Adrenal gland (tissue), 19 donors: ENCODE measurements at places on chromosomes 16 and 17. TPM values are rescaled to one million over a fixed set of nuclear protein-coding genes. Genes with fewer than 3 reads are reported as not detected.

The KRT36 gene
- not detected for polyA plus RNA-seq

The PRKCB gene
- polyA plus RNA-seq, result 1.5 TPM

The CCL23 gene
- 3.3 TPM for polyA plus RNA-seq

DNA sequence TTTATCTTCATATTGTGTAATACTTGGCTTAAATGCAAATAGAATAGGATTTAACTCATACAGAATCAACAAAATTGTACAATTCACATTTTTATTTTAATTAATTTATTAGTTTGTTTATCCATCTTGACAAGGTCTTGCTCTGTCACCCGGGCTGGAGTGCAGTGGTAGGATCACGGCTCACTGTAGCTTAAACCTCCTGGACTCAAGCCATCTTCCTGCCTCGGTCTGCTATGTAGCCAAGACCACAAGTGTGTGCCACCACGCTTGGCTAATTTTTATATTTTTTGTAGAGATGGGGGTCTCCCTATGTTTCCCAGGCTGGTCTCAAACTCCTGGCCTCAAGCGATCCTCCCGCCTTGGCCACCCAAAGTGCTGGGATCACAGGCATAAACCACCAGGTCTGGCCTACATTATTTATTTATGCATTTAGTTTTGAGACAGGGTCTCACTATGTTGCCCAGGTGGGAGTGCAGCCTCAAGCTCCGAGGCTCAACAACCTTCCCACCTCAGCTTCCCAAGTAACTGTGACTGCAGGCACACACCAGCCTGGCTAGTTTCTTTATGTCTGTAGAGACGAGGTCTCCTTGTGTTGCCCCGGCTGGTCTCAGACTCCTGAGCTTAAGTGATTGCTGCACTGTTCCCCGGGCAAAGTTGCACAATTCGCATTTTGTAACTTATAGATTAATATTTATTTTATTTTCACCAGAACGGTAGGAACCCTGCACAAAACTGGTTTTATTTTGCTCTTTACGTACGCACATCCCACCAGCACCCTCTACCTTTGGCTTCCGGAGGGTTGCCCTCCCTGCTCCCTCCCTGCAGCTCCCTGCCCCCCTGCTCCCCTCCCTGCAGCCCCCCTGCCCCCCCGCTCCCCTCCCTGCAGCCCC lies 4.9 kb downstream of the DPEP1 start:
- no peak overlapping the region for H3K4me3 ChIP-seq
- no peak for DNase-seq
- H3K27me3 ChIP-seq, result no peaks in the 10 kb centered on the region
- H3K36me3 ChIP-seq, result no peaks in the 10 kb centered on the region
- H3K4me1 ChIP-seq, result no peaks in the 10 kb centered on the region
- H3K27ac ChIP-seq, result no peak overlapping the region

GRCh38 chr17:49110509-49110908 lies 22.1 kb upstream of the B4GALNT2 start:
- peaks cover 17% of the 10 kb centered on the region for H3K4me1 ChIP-seq
- DNase-seq, result no peak
- no peak overlapping the region for H3K4me3 ChIP-seq
- H3K27me3 ChIP-seq, result no peaks in the 10 kb centered on the region
- H3K27ac ChIP-seq, result no peak overlapping the region

GRCh38 chr17:46097497-46097896 lies 95.7 kb downstream of the KANSL1 start:
- DNase-seq, result no peak
- no peaks in the 10 kb centered on the region for H3K27me3 ChIP-seq
- no peak overlapping the region for H3K27ac ChIP-seq
- no peaks in the 10 kb centered on the region for H3K36me3 ChIP-seq
- peaks cover 30% of the 10 kb centered on the region for H3K4me1 ChIP-seq

- DNase-seq, result no peak
- H3K4me3 ChIP-seq, result no peak overlapping the region
- no peak overlapping the region for H3K27ac ChIP-seq
- no peaks in the 10 kb centered on the region for H3K4me1 ChIP-seq
- H3K27me3 ChIP-seq, result no peaks in the 10 kb centered on the region
- no peaks in the 10 kb centered on the region for H3K36me3 ChIP-seq
Measured at GRCh38 chr17:59287452-59287851, 44.0 kb upstream of the YPEL2 start.

GRCh38 chr16:58459344-58460218 lies 40.4 kb upstream of the NDRG4 start:
- peak overlapping the region; percentile 60 for H3K27ac ChIP-seq
- H3K27me3 ChIP-seq, result peaks cover 2% of the 10 kb centered on the region
- H3K4me3 ChIP-seq, result no peak overlapping the region
- H3K4me1 ChIP-seq, result peaks cover 16% of the 10 kb centered on the region
- DNase-seq, result peak; percentile 94

DNA sequence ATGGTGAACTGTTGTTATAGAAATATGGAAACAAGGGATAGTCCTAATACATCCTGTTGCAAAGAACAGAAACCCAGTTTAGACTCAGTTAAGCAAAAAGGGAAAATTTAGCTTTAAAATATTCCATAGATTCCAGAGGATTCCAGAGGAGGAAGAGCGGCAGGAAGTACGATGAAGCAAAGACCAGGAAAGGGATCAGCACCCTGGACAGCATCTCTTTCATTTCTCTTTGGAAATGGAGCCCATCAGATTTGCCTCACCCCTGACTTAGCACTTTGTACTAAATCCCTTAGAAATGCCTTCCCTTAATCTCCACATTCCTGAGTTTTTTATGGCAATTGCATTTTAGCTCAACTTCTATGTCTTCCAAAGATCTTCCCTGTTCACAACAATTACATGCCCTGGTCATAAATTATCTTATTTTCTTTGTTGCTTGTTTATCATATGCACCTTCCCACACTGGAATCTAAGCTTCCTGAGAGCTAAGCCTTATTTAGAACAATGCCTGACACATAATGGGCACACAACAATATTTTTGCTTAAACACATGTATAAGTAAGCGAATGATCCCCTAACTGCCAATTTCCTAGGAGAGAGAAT lies 150.0 kb upstream of the RBFOX1 start:
- H3K4me3 ChIP-seq, result no peak overlapping the region
- no peaks in the 10 kb centered on the region for H3K4me1 ChIP-seq
- no peak overlapping the region for H3K27ac ChIP-seq
- H3K36me3 ChIP-seq, result no peaks in the 10 kb centered on the region
- DNase-seq, result no peak
- H3K27me3 ChIP-seq, result no peaks in the 10 kb centered on the region

DNA sequence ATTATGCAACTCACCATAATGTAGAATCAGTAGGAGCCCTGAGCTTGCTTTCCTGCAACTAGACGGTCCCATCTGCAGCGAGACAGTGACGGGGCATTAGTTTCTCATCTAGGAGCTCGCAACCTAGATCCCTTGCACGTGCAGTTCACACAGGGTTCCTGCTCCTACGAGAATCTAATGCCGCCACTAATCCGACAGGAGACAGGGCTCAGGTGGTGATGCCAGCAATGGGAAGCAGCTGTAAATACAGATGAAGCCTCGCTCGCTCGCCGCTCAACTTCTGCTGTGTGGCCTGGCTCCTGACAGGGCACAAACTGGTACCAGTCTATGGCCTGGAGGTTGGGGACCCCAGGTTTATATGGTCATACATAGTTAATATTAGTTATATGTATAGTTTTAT lies 394.5 kb downstream of the NPIPA8 start:
- H3K27ac ChIP-seq, result no peak overlapping the region
- no peak for DNase-seq
- no peak overlapping the region for H3K4me3 ChIP-seq
- H3K36me3 ChIP-seq, result no peaks in the 10 kb centered on the region
- no peaks in the 10 kb centered on the region for H3K27me3 ChIP-seq

GRCh38 chr16:85416228-85417109 lies 196.7 kb upstream of the GSE1 start:
- H3K27ac ChIP-seq, result no peak overlapping the region
- no peak overlapping the region for H3K4me3 ChIP-seq
- H3K36me3 ChIP-seq, result no peaks in the 10 kb centered on the region
- no peaks in the 10 kb centered on the region for H3K27me3 ChIP-seq
- DNase-seq, result peak; percentile 60

DNA sequence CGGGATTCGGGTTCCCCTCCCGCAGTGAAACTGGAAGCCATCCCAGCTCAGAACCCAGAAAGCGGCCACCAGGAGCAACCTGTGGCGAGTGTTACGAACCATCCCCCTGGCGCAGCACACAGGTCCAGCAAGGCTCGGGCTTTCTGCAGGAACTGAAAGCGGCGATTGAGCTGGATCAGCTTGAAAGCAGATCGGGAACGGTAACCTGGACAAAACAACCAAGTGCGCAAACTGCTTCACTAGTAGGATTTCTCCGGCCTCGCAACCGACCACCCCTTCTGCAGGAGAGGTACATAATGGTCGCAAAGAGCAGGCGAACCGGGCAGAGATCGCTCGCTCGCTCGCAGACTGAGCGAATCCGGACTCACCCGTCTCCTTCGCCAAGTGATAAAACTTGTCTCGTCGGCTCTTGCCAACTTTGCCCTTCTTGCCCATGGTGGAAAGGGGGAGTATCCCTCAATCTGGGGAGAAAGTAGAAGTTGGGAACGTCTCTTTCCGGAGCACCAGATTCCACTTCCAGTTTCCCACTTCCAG lies 696 bp upstream of the PSMC5 start:
- DNase-seq, result no peak
- peaks cover 29% of the 10 kb centered on the region for H3K4me1 ChIP-seq
- peak overlapping the region; percentile 63 for H3K4me3 ChIP-seq
- H3K27ac ChIP-seq, result peak overlapping the region; percentile 98
- H3K36me3 ChIP-seq, result no peaks in the 10 kb centered on the region

- H3K4me1 ChIP-seq, result no peaks in the 10 kb centered on the region
- no peak overlapping the region for H3K4me3 ChIP-seq
- DNase-seq, result no peak
- peaks cover 15% of the 10 kb centered on the region for H3K27me3 ChIP-seq
- H3K36me3 ChIP-seq, result no peaks in the 10 kb centered on the region
Measured at GRCh38 chr17:35447499-35447898, 1.1 kb downstream of the SLFN13 start.

DNA sequence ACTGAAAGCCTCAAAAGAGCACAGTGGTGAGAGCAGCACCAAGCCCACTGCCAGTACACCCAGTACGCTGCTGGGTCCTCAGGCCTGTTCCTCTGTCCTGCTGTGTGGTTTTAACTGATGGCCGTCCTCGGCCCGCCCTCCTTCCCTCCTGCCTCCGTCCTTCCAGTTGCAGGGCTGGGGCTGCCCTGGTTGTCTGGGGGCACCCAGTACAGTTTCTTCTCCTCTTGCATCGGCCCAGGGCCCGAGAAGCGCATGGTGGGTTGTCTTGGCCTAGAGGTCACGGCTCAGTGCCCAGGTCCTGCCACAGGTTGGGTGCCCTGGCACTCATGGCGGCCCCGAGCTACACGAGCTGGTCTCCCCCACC lies 70.8 kb upstream of the KCTD5 start:
- no peak overlapping the region for H3K4me3 ChIP-seq
- DNase-seq, result no peak
- H3K36me3 ChIP-seq, result no peaks in the 10 kb centered on the region
- no peaks in the 10 kb centered on the region for H3K27me3 ChIP-seq

DNA sequence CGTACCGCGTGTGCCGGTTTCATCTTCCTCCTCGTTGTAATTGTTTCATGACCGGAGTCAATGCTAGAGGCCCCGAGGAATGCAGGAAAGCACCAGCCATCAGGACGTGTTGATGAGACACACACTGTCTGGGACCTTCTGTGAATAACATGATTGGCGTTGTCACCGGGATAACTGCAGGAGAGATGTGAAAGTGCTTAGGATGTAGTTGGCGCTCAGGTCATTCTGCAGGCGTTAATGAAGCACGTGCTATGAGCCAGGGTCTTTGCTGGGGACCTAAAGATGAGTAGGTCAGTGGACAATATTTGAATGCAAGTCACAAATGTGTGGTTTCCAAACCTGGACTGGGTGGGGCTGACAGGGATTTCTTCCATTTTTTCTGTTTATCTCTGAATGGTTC lies 181.6 kb upstream of the HSBP1 start:
- no peak overlapping the region for H3K4me3 ChIP-seq
- no peaks in the 10 kb centered on the region for H3K4me1 ChIP-seq
- no peak for DNase-seq
- no peaks in the 10 kb centered on the region for H3K27me3 ChIP-seq
- no peaks in the 10 kb centered on the region for H3K36me3 ChIP-seq

DNA sequence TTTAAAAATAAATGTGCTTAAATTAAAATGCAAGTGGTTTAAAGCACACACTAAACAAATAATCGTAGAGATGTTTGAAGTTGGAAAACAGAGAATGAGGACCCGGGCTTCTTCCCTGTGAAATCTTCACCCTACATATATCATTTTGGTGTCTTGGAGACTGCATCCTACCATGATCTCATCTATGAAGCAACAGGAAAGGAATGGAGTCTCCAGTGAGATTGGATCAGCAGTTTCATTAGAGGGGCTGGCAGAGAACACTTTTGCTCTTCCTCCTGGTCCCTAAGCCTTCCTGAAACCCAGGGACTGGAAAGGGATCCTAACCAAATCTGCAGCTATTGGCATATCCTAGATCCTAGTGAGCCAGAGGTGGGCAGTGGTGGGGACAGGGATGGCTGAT lies 85.0 kb downstream of the GRIN2A start:
- no peak for DNase-seq
- no peak overlapping the region for H3K4me3 ChIP-seq
- H3K27me3 ChIP-seq, result no peaks in the 10 kb centered on the region

DNA sequence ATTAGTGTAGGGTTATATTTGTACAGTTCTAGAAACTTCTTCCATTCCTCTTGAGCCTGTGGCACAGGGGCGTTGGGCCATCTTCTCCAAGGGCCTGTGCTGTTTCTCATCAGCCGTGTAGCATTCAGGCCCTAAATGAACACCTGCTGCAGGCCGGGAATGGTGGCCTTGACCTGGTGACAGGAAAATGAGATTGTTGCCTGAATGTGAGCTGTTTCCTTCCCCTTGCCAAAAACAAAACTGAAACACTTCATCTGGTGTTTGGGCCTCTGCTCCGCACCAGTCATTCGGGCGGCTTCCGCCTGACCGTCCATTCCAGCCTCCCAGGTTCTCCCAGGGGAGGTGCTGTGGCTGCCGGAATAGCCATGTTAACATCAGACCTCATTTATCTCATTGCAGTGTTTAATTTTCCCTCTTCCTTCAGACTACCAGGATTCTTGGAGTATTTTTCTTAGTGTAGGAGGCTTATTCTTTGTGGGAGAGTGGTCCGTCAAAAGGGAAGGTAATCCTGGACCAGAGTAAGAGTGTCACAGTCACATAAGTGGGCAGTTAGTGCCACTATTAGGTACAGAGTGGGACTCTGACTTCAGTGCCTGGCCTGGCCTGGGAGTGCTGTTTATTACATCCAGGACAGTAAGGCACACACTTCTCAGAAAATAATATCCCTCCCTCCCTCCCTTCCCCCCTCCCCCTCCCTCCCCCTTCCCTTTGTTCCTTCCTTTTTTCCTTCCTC lies 61.9 kb downstream of the WWP2 start:
- H3K36me3 ChIP-seq, result no peaks in the 10 kb centered on the region
- H3K4me1 ChIP-seq, result peaks cover 22% of the 10 kb centered on the region
- H3K4me3 ChIP-seq, result no peak overlapping the region
- peak overlapping the region; percentile 78 for H3K27ac ChIP-seq

DNA sequence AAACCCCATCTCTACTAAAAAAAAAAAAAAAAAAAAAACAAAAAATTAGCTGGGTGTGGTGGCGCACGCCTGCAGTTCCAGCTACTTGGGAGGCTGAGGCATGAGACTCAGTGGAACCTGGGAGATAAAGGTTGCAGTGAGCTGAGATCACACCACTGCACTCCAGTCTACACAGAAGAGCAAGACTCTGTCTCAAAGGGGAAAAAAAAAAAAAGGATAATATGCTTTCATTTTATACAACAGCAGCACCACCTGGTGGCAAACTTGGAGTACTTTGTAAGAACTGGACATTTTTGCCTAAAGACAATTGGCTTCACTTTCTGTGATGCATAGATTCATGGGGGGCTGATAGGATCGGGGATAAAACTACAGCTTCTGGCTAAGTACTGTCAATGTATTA lies 8.5 kb downstream of the CHTF8 start:
- no peaks in the 10 kb centered on the region for H3K36me3 ChIP-seq
- peak; percentile 70 for DNase-seq
- H3K4me3 ChIP-seq, result no peak overlapping the region
- no peaks in the 10 kb centered on the region for H3K4me1 ChIP-seq

GRCh38 chr16:1223355-1224214 lies 1.5 kb downstream of the TPSG1 start:
- no peak overlapping the region for H3K4me3 ChIP-seq
- no peaks in the 10 kb centered on the region for H3K27me3 ChIP-seq
